ENCODE measurements at places on chromosomes 5 and 9.
A peak's percentile ranks its signal among the peaks of the same experiment; 100 is the strongest.

DNA sequence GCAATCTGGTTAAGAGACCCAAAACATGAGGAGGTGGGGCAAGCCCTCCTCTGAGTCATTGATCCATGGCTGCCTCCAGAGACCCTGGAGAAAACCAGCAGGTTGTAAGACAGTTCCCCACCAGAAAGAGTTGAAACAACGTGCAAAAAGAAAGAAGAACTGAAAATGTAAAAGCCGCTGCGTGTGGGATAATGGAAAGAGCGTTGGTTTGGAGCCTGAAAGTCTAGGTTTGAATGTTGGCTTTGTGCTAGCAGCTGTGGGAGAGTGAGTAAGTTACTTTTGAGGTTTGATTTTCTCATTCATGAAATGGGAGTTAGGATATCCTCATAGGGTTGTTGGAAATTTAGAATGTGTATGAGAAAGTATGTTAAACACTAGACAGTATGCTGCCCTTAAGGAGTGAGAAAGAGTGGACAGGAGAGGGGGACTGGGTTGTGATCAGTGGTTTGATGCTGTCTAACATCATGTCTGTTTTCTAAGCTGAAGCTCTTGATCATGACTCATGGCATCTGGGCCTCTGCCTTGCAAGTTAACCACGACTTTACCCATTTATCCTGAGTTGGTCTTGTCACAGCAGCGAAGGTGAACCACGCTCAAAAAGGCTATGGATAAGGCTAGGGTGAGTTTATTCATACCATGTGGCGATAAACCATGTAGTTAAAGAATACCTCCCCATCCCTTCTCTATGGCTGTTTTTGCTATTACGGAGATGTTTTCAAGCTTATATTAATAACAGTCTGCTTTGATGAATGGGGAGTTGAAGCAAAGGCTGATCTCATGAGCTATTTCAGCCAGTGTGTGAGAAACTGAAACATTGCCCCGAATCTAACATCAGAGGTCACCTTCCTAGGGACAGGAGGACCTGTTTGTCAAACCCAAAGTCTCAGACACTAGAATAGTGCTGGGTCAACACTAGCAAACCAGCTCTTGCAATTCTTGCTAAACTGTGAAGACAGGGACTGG, 41.3 kb downstream of the ZNF366 start:
- DNase-seq = no peak

DNA sequence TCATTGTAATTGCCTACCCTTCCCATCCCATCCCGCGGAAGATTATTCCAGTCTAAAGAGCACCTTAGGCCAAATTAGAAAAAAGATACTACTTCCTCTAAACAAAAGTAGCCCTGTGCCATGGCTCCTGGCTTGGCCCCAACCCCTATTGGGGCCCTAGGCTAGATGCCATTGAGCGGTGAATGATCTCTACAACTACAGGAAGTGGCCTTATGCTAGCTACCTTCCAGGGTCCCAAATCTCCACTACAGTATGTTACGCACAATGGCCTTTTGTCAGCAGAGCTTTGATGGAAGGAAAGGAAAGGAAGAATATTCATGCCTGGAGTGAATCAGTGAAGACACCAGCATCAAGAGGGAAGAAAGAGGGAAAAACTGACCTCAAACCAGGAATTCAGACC, 73.3 kb upstream of the OSMR start:
- no peak for DNase-seq

- DNase-seq = no peak
Observed at GRCh38 chr5:135160036-135160675, 126.1 kb upstream of the PITX1 start.

GRCh38 chr5:132223861-132224260, 3.8 kb downstream of the P4HA2 start:
- no peak for DNase-seq

GRCh38 chr5:124439609-124440008, 306.8 kb downstream of the ZNF608 start:
- DNase-seq = no peak

GRCh38 chr5:37495668-37496347, 116.7 kb downstream of the WDR70 start:
- no peak for DNase-seq

DNA sequence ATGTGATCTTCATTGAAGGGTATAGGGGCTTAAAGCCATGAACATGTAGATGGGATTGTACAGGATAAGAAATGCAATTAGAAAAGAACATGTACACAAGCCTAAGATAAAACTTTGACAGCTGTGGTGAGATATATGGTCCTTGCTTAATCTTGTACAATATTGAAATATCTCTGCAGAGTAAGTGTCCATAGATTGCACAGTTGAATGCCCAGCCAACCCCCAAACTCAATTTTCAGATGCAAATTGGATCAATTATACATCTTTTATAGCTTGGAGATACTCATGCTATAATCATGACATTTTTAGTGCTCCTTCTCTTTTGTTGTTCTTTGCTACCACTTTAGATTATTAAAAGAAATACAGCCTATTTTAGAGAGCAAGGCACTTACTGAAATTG, 59.5 kb upstream of the CHSY3 start:
- DNase-seq = no peak

GRCh38 chr9:19615036-19615624, 173.7 kb downstream of the SLC24A2 start:
- no peak for DNase-seq

- no peak for DNase-seq
Observed at GRCh38 chr5:9924614-9925013, 294.5 kb upstream of the TAS2R1 start.

DNA sequence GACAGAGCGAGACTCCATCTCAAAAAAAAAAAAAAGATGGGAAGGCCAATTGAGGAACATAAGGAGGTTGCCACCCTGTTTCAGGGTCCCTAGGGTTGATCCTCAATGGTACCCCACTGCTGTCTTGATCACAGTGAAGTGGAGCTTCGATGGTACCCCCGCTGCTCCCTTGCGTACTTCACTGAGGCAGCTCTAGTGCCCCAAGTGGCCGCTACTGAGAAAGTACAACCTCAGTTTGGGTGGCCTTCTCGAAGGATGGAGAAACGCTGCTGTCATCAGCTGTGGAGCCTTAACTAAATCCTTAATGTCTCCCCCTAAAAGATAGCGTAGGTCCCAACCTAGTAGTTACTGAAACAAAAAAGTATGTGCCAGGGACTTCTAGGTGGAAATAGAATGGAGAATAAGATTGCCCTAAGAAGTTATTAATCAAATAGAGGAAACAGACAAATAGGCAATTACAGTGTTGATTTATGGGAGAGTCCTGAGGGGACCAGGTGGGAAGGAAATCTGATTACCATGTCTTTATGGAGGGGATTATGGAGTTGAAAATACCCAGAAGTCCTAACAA, 6.3 kb downstream of the TESK1 start:
- DNase-seq = peak; percentile 57

DNA sequence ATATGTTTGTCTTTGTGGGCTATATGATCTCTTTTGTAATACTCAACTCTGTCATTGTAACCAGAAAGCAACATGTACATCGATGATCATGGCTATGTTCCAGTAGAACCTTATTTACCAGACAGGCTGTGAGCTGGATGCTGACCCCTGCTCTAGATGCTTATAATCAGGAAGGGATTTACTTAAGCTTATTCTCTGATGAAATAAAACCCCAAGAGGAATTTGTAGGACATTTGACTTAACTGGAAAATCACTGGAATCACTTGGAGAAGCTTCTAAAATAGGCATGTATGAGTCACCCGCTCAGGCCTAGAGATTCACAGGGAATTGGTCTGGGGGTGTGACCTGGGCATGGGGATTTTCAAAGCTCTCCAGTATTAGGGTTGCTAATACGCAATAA, 285.8 kb upstream of the ZNF608 start:
- no peak for DNase-seq

DNA sequence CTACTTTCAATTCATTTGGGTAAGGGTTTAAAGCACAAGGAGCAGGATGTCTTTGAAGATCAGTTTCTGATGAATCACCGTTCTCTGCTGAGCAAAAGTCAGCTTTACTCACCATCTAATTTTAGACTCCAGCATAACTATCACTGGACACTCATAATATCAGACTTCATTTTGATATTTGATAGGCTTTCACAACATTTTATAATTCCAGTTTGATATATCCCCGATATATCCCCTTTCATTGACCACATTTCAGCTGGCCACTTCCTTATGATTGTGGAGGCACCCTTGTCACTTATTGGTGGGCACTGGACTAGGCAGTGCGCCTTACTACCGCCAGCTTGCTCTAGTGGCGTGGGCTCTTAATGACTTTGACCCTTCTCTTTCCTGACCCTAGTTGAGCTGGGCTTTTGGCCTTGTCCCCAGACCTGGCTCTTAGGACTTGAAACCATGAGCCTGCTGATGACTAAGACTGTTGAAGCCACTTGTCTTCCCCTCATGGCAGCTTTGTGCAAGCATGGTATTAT, 46.8 kb downstream of the CYSTM1 start:
- DNase-seq = no peak

DNA sequence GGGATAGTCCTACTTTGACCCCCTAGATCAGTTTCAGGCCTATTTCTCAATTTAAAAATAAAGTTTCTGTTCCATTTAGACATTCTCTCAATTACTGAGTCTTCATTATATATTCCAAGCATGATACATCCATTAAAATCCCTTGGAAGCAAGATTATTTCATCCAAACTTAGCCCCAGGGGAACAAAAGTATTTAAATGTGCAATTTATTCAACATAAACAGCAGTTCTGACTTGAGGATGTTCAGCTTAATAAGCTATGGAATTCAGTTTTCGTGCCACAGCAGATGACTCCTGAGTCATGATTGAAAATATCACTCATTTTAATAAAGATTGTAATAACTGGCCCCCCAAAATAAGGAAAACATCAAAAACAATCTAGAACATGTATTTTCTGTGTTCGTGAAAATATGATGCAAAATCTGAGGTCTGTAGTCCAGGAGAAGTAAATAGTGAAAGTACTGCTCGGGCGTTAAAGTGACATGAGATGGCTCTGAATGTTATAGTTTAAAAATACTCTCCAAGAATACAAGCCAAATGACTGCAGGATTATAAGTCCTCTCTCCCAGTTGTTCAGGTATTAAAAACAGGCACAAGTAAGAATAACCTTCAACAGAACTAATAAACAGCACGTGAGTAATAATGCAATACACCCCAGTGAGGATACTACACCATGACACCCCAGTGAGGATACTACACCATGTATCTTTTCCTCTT, 67.1 kb downstream of the RETREG1 start:
- no peak for DNase-seq

DNA sequence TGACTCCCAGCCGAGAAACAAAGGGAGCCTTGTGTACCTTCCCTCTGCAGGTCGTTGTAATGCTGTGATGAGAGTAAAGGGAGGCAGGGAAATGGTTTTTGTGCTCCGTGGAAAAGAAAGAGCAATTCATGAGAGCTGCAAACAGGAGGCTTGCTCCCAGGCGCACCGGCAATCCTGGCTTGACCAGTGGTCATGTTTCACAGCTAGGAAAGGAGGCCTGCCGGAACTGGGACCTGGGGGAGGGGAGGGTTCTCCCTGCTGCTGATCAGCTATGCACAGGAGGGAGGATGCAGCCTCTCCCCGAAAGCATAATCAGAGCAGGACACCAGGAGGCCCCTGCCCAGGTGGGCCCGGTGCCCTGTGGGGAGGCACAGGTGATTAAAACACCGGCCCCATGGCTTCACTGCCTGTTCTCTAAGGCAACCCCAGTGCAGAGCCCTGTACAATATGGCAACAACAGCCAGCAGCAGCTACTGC, 131.3 kb downstream of the ZDHHC21 start:
- DNase-seq = no peak

GRCh38 chr9:137087409-137087925, 682 bp downstream of the MAN1B1 start:
- no peak for DNase-seq

DNA sequence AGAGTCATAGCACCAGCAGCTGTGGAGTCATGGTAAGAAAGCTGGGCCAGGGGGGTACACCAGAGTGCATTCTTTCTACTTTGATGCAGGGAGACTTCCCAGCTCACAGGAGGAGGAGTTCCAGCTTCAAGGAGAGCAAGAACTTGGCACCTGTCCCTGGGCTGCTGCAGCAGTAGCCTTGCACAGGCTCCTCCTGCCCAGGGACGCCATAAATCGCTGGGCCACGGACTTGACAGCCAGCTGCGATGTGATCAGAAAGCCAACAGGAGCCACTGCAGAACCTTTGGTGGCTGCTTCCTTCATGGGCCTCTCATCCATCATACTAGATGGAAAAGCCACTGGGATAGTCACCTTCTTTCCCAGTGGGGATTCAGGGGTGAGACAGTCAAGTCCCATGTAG, 234.7 kb downstream of the NMUR2 start:
- no peak for DNase-seq
